ENCODE measurements at places on chromosomes 2 and 18.

GRCh38 chr2:181304011-181304844, 153.0 kb upstream of the ITGA4 start:
- DNase-seq: no peak

DNA sequence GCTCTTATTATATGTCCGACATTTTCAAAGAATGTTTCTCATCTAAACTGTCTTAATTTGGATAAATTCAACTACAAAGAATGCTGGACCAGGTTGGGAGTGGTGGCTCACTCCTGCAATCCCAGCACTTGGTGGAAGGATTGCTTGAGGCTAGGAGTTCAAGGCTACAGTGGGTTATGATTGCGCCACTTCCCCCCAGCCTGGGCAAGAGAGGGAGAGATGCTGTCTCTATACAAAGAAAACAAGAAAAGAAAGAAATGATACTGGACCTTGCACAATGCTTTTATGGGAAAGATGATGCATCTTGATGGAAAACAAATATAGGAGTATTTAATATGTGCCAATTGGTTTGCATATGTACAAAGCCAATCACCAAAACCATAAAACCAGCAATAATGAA, 296.7 kb downstream of the LPIN1 start:
- DNase-seq: no peak

GRCh38 chr2:181672255-181673008, 7.9 kb downstream of the NEUROD1 start:
- no peak for DNase-seq

DNA sequence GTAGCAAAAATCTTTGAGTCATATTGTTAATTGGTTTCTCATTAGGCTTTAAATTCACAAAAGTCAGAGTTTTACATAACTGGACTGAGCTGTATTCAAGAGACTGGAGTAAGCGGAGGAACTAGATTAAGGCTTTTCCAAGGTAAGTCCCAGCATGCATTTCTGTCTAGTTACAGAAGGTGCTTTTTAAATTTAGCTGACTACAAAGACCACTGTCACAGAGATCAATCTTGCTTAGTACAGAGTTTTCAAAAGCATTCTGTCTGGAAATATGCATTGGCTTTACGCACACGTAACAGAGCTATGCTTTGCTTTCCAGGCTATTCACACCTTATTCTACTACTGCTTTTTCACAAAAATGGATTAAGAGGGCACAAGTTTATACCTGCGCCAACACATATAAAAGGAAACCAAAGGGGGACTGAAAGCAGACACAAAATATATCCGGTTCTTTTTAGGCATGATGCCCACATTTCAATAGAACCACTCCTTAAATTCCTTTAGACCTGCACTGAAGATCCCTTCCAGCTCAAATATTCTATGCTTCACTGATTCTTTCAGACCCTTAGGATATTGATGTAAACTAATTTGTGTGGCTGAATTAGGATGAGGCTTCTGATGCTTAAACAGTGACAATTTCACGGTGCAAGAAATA, 560.7 kb upstream of the CRIM1 start:
- DNase-seq: no peak

- DNase-seq: no peak
These were observed 74.8 kb upstream of the ZBTB14 start for GRCh38 chr18:5370332-5370731.

GRCh38 chr2:216189410-216189809, 80.3 kb downstream of the XRCC5 start:
- no peak for DNase-seq

GRCh38 chr2:170076189-170076588, 101.8 kb upstream of the MYO3B start:
- no peak for DNase-seq

DNA sequence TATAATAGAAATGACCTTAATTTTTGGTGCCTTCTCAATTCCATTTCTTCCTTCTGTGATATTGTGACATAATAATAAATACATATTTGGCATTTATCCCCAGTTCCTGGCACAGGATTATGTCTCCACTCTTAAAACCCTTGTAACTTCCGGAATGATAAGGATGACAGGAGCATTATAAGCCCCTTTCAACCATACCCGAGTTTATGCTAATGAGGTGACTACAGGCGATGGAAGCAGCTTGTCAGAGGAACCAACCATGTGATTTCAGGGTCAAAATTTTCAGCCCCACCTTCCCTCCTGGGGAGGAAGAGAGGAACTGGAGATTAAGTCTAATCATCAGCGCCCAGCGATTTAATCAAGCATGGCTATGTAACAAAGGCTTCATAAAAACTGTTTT, 528.5 kb upstream of the CRIM1 start:
- DNase-seq: no peak

DNA sequence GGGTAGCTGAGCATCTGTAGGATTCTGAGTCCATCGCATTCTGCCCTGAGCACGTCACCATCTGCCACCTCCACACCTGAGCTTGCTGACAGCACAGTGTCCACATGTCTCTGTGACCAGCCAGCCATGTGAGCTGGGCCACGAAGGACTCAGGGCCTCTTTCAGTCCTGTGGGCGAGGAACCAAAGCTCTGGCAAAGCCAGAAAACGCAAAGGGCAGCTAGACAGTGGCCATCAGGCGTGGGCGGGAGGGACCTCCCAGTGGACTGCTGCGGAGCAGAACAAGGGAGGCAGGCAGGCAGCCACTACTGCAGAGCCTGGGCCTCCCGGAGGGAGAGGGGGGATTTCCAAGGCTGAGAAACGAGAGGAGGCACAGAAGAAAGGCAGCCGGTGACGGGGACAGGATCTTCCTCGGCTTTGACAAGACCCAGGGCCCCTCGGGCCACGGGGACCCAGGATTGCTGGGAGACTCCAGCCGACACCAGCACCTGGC, 274.6 kb upstream of the SALL3 start:
- no peak for DNase-seq

DNA sequence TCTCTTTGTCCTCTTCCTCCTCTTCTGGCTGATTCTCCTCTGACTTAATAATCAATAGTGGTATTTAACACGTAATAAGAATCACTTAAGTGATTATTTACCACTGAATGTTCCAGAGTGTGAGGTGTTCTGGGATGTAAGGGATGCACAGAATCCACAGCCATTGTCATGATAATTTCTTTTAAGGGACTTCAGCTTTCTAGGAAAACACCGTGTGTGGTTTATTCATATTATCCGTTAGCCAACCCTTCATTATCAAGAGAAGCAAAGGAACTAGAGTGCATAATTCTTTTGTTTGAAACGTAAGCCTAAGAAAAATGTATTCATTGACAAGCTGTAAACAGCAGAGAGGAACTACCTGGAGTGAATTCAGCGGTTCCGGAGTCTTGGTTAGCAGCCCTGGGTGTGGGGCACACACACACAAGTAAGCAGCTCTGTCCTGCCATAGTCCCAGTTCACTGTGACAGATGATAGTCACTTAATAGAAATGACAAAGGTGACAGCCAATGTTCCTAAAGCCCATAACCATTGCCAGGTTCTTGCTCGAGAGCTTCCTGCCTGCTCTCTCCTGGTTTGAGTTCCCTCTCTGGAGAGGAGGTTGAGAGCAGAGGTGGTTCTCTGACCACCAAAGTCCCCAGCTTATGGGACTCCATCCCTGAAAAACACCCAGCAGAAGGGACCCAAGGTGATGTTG, 101.9 kb downstream of the ACOXL start:
- DNase-seq: no peak

GRCh38 chr2:241910604-241911520, 41.3 kb downstream of the RTP5 start:
- DNase-seq: no peak

- DNase-seq: no peak
These were observed 318.7 kb downstream of the PDE11A start for GRCh38 chr2:177753682-177754491.

- no peak for DNase-seq
These were observed 75.1 kb upstream of the LDAH start for GRCh38 chr2:20897874-20898453.

- DNase-seq: no peak
These were observed 52.3 kb downstream of the C18orf63 start for GRCh38 chr18:74367905-74368304.

DNA sequence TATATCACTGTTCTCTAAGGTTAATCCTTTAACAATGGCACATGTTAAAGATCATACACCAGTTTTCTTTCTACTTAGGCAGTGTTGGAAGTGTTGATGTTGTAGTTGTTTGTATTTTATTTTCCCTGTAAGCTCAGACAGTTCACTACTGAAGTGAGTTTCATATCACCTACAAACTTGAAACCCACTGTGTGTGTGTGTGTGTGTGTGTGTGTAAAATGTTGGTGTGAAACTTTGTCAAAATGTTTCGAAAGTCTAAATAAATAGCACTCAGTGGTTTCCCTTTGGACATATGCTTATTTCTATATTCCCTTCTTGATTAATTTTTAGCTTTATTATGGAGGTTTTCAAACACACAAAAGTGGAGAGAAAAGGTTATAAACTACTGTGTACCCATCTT, 79.8 kb upstream of the CAVIN2 start:
- DNase-seq: no peak

GRCh38 chr2:34332813-34333212, 733.7 kb upstream of the FAM98A start:
- DNase-seq: no peak

GRCh38 chr2:78020491-78020890, 498.3 kb upstream of the LRRTM4 start:
- DNase-seq: no peak

- DNase-seq: no peak
These were observed 46.6 kb upstream of the AMMECR1L start for GRCh38 chr2:127932199-127932876.

DNA sequence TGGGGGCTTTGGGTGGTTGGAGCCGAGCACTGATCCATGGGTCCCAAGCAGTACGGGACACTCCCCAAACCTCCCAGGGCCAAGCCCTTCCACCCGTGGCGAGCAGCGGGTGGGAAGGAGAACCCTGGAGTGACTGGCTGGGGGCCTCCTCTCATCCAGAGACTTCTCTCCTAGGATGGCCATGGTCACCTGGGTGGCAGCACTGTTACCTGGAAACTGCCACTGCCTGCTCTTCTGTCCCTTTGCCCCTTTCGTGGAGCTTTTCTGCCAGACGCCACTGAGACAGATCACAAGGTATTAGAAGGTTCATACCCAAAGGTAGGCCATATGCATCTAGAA, 26.9 kb downstream of the CENPO start:
- DNase-seq: no peak

GRCh38 chr2:135607561-135607960, 76.3 kb downstream of the R3HDM1 start:
- DNase-seq: no peak

Data from stimulated activated CD8-positive, alpha-beta memory T cell treated with anti-CD3 and anti-CD28 coated beads, Interleukin-15, amount 100 ng/mL, for 24 hours (primary cell).